KG1 (cell line): ENCODE measurements at places on chromosomes 2 and 18.
A peak's percentile ranks its signal among the peaks of the same experiment; 100 is the strongest.

DNA sequence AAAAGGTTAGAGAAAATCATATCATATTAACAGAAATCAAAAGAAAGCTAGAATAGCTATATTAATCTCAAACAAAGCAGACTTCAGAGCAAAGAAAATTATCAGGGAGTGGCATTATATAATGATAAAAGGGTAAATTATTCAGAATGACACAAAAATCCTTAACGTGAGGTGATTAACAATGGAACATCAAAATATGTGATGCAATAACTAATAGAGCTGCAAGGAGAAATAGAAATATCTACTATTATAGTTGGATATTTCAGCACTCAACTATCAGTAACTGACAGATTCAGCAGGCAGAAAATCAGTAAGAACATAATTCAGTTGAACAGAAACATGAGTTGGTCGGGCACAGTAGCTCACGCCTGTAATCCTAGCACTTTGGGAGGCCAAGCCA lies 275.1 kb upstream of the FSIP2 start:
- no peak for DNase-seq

DNA sequence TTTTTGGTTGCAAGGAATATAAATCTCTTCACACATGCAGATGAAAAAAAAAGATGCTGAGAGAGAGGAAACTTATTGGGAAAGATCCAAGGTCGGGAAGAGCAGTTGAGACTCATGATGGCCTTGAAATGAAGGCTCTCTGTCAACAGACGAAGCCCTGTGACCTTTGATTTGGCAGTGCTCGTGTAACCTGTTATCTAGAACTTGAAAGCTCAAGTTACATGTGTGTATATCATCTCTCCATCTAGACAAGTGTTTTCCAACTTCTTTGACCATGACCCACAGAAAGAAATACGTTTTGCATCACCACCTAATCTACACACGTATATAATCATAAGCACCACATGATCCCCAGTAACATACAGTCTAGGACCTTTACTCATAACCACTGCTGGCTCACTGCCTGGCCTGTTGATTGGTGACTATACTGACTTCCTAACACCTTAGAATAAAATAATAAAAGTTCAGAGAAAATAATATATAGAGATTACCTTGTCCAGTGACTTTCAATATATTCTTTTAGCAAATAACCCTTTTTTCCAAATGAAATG lies 319.0 kb upstream of the PKDCC start:
- DNase-seq: no peak

GRCh38 chr18:30927042-30927441 lies 115.5 kb downstream of the DSC3 start:
- no peak for DNase-seq

- DNase-seq: peak; percentile 48
Measured at GRCh38 chr2:16546128-16546754, 119.4 kb downstream of the CYRIA start.

GRCh38 chr2:100192825-100193224 lies 50.4 kb upstream of the AFF3 start:
- DNase-seq: no peak

- no peak for DNase-seq
Measured at GRCh38 chr2:111202266-111203040, 81.7 kb downstream of the BCL2L11 start.

DNA sequence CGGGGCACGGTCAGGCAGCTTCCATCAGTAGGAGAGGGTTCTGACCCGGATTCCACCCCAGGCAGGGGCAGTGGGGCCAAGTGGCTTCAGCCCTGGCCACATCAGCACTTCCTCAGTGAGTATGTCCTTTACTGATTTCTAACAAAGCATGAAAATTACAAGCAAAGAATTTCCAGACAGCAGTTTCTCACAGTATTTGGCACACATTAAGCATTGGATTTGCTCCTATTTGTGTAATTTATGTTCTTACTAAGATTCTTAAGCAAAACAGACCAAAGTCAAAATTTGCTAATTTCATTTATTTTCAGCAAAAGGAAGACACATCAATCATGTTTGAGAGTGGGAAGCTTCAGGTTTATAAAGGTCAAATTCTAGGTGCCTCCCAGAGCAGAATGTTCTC lies 73.3 kb upstream of the NFATC1 start:
- no peak for DNase-seq

DNA sequence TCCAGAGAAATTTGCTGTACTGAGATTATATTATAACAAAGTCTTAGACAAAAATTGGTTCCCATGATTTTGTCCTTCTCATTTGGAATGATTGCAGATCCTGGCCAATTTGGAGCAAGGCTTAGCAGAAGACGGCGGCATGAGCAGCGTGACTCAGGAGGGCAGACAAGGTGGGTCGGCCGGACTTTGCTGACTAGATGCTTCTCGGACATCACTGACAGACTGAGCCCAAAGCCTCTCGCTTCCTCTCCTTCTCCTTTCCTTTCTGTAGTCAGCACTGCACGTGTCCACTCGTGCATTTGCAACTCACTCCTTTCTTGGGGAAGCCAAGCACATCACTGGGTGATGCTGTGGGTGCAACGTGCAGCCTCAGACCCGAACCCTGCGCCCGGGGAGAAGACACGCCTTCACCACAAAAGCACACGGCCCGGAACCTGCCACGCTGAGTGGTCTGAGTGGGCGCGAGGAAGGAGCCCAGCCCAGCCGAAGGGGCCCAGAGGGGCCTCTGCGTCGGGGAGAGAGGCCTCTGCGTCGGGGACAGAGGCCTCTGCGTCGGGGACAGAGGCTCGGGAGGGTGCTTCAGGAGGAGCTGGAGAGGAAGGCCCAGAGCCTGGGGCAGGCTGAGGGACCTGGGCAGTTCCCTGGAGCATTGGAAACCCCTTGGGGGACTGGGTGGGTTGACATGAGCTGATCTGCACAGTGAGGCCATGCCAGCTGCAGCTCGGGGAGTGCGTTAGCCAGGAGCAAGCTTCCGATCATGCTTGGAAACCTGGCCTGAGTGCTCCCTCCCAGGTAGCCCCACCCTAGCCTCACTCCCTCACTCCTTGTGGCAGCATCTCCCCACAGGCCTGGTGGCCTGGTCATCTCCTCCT lies 61.6 kb downstream of the ADI1 start:
- no peak for DNase-seq

DNA sequence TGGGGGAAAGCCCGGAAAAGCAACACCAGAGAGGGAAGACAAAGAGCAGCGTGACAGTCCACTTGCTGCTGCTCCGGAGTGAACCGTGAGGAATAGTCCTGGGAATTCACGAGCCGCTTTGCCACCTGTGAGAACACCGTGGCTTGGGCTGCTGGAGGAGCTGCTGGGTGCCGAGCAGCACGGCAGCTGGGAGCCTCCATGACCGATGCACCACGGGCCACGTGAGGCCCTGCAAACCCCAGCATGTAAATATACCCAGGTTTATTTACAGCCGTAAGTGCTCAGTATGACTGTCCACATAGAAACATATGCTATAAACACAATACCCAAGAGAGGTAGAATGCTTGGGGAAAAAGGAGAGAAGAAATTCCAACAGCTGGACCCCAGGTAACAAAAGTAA lies 65.1 kb downstream of the SMIM21 start:
- no peak for DNase-seq

DNA sequence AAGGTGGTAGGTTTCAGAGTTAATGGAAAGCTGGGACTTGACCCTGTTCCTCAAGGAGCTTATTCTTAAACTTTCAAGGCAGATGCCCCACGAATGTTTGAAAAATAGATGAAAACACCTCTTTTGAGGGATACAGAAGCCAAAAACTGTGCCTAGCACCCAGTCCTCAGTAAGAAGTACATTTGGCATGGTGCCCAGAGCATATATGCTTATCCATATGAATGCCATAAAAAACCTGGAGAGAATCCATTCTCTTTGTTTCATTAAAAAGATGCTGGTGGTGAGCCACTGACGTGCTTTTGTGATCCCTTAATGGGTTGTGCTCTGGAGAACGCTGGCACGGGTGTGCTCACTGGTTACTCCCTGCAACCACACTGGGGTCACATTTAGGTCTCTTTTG lies 69.0 kb downstream of the IL1R2 start:
- DNase-seq: no peak

DNA sequence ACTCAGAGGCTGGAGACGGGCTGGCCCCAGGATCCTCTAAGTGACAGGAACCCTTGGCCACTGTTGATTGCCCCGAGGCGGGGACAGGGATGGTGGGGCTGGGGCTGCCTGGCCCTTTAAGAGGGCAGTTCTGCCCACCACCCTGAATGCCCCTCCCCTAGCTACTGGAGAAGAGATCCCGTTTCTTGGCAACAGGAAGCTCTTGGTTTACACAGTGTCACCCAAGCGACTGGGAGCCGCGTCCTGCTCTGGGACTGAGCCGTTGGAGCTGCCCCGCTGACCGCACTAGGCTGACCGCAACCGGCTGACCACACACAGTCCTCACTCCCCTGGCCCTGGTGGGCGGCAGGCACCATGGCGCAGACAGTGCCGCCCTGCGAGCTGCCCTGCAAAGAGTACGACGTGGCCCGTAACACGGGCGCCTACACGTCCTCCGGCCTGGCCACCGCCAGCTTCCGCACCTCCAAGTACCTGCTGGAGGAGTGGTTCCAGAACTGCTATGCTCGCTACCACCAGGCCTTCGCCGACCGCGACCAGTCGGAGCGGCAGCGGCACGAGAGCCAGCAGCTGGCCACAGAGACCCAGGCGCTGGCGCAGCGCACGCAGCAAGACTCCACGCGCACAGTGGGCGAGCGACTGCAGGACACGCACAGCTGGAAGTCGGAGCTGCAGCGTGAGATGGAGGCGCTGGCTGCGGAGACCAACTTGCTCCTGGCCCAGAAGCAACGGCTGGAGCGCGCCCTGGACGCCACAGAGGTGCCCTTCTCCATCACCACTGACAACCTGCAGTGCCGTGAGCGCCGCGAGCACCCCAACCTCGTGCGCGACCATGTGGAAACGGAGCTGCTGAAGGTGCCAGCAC lies at the start of gene TEKT4:
TSS of gene TEKT4 (plus strand) at position 205 of the 862 bp plus-strand sequence. CDS start at position 355, 150 bp downstream.
- no peak for DNase-seq

DNA sequence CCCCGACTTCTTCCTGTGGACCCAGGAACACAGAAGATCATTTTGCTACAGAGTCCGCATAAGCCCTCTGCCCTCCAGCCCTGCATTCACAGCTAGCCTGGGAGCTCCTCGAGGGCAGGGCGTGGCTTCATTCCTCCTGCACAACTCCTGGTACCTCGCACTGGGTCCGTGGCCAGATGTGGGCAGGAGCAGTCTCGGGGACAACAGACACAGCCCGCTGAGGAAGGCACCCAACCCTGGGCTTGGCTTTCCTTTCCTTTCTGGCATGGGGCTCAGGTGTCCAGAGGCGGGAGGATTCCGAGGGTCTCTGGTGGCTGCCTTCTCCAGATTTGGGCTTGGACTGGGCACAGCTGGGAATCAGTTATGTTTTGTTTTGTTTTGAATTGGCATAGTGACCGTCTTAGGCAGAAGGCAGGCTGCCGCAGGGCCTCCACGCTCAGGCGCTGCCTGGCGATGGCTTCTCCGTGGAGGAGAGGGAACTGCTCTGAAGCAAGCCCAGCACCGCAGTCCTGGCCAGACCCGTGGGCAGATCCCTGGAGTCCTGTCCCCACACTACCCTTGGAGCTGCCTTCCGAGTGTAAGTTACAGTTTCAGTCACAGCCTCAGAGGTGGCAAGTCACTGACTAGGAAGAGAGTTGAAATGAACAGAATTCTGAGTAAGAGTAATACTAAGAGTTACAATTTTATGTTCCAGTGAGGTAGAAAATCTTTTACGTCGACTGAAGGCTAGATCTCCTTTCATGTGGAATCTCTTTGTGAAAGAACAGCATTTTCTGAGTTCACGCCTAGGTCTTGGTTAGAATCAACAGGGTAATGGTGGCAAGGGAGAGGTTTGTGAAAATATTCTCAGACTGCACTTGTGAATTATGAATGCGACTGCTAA lies 47.9 kb downstream of the LDLRAD4 start:
- no peak for DNase-seq

DNA sequence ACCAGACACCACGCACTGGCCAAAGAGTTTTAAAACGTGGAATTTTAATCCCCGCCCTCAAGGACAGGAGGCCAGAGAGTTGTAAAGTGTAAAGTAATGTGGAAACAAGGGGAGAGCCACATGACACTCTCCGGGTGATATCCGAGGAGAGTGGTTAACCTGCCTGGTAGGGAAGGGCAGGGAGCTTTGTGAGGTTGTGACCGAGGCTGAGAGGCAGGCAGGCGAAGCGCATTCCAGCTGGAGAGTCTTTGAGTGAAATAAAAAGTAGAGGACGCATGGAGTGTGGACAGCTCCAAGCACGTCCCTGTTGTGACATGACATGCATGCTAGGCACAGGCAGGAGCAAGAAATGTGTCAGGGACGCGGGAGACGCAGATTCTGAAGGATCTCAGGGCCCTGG lies 539.5 kb downstream of the RNF144A start:
- no peak for DNase-seq

DNA sequence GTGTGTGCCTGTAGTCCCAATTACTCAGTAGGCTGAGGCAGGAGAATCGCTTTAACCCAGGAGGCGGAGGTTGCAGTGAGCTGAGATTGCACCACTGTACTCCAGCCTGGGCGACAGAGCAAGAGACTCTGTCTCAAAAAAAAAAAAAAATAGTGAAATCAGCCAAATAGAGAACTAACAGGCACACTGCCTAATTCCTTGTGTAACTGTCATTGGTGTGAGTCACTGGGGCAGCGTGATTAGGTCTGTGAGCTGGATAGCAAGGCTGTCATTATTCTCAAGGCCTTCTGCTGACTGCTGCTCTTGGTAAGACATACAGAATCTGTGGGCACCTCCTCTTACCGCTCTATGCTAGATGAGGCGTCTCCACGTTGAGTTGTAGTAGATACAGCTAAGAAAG lies 270.3 kb downstream of the NEDD4L start:
- no peak for DNase-seq

DNA sequence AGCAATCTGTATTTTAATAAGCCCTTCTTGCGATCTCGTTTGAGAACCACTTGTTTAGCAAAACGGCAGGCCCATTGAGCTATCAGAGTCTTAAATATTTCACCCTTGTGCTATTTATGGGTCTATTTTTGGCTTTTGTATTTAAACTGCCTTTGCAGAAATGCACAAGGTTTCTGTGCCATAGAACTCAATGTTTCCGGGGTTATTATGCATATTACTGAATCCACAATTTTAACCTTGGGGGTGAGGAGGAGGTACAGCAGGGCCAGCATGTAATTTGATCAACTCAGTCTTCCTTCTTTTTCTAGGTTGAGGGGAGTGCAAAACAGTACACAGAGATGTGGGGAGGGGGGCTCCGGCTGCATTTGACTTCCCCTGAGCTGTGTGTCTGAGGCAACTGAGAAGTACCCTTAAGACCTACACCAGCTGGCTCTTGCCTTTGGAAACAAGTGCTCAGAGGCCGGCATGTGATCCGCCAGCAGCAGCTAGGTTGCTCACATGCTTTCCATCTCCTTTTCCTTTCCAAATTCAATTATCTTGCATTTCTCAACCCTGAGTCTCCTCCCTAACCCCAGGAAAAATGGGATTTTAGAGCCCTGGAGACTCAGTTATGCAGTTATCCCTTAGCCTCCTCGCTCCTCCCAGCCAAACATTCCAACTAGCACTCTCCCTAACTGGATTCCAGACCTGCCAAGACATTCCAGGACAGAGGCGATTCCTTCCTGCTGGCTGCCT lies 103.0 kb downstream of the HNRNPLL start:
- DNase-seq: no peak

DNA sequence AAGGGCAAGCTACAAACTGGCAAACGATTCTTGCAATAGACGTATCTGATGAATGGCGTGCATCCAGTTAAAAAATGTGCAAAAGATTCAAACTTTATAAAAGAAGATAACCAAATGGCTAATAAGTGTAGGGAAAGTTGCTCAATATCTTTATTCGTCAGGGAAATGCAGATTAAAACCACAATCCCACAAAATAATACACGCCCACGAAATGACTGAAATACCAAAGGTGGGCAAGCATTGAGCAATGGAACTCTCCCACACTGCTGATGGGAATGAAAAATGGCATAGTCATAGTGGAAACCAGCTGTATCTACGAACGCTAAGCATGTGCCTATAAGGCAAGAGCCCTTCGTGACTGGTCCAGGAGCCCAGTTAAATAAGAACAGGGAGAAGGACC lies 168.6 kb upstream of the SIX2 start:
- no peak for DNase-seq
